Muscle of back (tissue), 13 donors: ENCODE measurements at places on chromosomes 3 and 15.

- no peak for DNase-seq
Measured at GRCh38 chr15:40149339-40149738, 11.5 kb upstream of the BUB1B start.

GRCh38 chr15:45087513-45087912 lies 26.5 kb downstream of the DUOX2 start:
- no peak for DNase-seq

DNA sequence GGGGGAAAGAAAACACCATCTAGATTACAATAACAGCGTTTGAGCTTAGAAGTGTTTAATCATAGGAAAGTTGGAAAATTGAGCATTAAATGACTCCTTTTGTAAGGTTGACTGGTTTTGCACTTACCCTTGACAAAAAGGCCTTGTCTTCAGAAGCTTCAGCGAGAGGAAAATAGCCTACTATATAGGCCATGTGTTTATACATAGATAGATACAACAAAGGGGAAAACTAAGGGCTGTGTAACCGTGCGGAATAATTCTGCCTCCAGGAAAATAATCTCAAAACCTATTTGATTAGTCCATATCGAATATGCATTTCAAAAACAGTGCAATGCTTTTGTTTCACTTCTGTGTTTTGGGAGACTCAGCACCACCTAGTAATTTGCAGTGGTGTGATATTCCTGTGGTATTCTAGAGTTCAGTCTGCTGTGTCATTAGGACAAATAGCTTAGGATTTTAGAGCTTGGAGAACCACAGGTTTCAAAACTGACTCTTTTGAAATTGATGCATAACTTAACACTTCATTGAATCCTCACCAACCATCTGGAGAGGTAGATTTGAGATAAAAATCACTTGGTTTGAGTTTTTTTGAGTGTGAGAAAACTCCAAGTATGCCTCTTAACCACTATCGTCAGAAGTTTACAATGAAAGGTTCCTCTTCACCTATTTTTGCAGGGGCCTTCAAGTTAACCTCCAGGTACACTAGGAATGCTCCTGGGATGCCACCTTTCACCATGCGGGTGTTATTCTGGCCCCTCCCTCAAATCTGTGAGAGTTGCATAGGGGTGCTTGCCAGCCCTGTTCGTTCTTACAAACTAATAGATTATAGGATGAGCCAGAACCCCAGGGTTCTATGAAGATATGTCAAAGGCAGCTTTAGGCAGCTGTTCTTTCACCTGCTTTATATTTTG lies 1.9 kb downstream of the ARHGAP31 start:
- peak; percentile 48 for DNase-seq

DNA sequence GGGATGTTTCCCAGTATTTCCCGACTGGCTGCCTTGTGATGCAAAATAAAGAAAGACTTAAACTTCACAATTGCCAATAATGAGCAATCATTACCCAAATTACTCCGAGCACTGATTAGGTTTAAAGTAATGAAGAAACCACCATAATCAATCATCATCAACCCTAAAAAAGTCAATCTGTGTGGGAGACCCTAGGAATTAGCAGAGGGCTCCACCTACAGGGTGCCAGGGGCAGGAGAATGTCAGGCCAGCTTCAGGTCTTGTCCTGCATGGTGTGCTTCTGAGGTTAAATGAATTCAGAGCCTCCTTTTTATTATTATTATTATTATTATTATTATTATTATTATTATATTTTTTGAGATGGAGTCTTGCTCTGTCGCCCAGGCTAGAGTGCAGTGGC lies 478.0 kb upstream of the ARRDC4 start:
- DNase-seq, result no peak

GRCh38 chr3:86702381-86702958 lies 288.5 kb downstream of the VGLL3 start:
- no peak for DNase-seq

DNA sequence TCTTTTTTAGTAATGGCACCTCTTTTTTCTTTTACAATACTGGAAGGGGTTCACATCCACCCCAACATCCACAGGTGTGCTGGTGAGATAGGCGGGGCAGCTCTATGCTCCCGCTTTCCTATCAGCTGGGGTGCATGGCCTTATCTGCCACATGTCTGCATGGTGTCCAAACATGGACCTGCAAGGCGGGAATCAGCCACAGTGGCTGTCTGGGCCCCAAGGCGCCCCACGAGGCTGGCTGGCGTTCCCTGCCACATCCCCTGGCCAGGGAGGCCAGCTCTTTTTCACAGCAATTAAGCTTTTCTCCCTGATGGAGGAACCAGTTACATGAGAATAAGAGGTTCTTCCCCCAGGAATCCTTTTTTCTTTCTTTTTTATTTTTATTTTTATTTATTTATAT lies 30.9 kb upstream of the GOLGA6L2 start:
- DNase-seq, result no peak

DNA sequence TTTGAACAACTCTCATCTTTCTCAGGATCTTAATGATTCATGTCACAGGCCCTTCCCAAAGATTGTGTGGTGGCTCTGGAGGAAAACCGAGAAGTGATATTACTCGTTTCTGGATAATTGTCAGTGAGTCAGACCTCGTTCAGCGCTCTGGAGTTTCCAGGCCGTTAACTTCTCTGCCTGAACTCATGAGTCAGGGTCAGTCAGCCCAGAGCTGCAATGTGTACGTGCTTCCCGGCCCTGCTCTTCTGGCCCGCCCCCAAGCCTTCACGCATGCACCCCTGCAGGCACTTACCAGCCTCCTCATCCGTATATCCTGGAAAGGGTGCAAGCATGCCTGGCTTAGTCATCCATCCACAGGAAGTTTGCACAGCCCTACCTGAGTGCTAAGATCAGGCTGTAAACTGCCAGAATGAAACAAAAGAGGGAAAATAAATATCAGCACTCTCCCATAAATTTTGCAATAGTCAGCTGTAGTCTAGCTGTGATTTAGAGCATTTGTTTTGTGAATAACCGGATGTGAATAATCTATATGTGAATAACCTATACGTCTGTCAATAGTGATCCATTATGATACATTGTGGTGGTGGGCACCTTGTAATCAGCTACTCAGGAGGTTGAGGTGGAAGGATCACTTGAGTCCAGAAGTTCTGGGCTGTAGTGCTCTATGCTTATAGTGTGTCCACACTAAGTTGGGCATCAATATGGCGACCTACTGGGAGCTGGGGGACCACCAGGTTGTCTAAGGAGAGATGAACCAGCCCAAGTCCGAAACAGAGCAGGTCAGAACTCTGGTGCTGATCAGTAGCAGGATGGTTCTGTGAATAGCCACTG lies 35.3 kb upstream of the SEMA4B start:
- DNase-seq, result peak; percentile 41

GRCh38 chr15:25060996-25061620 lies 106.3 kb downstream of the SNRPN start:
- DNase-seq, result no peak

DNA sequence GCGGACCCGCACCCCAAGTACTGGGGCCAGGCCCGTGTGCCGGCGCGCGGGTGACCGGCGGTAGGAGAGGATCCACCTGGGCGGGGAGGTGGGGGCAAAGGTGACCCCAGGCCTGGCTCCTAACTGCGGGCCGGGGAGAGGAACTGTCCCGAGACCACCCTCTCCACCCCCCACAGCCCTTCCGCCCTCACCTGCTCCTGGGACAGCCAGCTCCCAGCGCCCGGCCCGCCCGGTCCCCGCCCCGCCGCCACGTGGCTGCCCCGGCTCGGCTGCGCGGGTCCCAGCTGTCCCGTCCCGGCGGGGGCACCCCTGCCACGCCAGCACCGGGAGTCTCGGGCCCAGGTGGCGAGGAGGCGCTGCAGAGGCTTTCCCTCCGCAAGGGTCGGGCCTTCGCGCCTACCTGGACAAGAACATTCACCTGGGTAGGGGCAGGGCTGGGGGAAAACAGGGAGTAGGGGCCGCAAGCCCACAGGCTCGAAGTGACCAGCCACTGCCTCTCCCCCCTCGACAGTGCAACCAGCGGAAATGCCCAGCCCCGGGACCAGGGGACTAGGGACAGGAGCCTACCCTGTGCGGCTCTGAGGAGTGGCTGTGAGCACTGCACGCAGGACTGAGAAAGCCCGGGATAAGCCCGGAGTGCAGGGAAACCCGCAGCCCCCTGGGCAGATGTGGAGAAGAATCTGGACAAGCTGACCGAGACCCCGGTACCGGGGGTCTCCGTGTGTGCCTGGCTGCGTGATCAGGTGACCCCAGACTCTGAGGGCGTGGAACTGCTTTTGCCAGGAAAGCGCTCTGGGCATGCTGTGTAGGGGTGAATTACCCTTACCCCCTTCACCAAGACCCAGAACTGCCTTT lies at the start of gene SLC12A8:
Gene SLC12A8, minus strand, starts transcription at position 240 of the 855 bp plus-strand sequence. CDS start 1,399 bp downstream, outside the sequence.
- DNase-seq, result no peak

- no peak for DNase-seq
Measured at GRCh38 chr3:149625795-149626194, 32.0 kb downstream of the WWTR1 start.

DNA sequence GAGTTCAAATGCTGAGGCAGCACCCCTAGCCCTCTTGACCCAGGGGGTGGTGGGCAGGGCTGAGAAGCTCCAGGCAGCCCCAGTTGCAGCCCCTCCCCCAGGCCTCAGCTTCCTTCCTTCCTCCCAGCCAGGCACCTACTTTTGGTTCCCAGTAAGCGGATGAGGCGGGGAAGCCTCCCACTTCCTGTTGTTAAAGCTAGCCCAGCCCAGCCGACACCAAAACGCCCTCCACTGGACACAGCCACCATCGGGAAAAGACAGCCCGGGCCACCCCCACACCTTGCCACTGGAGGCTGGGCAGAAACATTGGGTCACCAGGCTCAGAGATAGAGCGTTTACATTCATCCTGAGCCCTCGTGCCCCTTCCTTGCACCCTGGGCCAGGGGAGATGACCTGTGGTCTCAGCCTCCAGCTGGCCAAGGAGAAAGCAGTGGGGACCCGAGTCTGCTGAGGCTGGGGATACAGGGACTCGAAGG lies 3.5 kb downstream of the DUSP7 start:
- DNase-seq, result peak; percentile 72

DNA sequence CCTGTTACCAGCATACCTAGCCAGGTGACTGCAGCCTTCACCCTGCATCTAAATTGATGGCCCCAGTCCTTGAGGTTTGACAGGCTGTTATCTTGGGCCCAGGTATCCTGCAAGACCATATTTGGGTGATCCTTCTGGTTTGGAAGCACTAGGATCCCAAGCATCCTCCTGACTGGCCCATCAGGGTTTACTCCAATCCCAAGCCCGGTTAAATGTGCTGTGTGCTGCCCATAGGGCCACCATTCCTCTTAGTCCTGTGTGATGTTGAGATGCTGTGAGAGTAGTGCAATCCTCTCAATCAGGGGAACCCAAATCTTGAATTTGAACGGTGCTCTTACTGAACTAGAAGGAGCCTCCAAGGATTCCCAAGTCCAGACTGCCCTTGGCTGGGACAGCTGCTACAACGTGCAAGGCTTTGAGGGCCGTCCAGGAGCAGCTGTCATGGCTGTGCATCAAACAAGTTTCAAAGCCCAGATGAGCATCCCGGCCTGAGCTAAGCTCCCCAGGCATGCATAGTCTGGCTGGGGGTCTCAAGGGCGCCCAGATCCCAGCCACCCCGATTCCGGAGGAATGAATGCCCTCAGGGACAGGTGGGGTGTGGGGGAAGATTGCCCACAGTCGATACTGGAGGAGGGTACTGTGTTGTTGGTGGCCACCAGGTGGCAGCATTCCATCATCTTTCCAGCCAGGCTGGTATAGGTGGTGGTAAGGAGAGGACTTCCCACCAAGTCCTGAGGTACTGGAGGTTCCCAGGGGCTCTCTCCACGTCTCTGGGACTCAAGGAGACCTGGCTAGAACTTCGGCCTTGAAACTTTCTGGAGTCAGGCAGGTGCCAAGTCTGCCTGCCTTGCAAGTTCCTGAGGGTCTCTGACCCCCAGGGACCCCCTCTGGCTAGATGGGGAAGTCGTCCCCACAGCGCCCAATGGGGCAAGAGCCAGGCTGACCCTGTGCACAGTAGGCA lies 32.6 kb downstream of the RBM5 start:
- peak; percentile 87 for DNase-seq

DNA sequence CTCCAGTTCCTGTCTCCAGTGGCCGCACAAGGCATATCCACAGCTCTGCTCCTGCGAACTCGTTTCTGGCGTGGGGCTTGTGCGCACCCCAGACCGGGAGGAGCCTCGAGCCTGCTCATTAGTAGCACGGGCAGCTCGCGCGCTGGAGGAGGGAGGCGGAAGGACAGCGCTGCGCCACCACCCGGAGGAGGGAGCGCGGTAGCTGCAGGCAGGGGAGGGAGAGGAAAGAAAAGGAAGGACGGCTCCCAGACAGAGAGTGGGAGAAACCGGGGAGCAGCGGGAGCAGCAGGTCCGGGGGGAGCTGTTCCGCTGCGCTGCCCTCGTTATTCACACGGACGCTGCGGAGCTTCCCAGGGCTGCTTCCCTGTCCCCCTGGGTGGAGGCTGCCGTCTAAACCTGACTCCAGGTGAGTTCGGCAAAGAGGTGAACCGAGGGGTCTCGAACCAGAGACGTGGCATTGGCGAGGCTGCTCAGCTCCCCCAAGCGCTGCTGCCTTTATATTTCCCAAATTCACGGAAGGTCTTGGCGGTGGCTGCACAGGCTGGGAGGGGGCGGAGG lies 121.3 kb upstream of the ZNF717 start:
- DNase-seq, result peak; percentile 4

DNA sequence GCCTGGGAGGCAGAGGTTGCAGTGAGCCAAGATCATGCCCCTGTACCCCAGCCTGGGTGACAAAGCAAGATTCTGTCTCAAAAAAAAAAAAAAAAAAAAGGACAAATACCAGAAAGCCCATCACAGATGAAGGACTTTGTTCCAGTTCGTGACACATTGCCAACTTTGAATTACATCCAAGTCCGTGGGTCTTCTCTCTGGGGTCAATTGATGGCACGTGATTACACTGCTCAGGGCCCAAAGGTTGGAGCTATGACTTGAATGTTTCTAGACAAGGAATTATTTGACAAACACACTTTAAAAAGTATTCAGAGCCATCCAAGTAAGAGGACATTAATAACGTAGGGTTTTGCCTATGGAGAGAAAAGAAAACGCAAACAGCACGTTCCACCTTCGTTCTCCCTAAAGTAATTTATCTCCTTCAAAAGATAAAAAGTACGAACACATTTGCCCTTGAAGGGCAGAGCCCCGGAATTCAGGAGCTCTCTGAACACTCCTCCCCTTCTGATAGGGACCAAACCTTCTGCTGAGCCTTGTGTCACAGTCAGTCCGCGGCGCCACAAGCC lies 31.3 kb upstream of the ST3GAL6 start:
- DNase-seq, result no peak

- DNase-seq, result peak; percentile 26
Measured at GRCh38 chr15:45572617-45573016, 14.6 kb upstream of the BLOC1S6 start.

DNA sequence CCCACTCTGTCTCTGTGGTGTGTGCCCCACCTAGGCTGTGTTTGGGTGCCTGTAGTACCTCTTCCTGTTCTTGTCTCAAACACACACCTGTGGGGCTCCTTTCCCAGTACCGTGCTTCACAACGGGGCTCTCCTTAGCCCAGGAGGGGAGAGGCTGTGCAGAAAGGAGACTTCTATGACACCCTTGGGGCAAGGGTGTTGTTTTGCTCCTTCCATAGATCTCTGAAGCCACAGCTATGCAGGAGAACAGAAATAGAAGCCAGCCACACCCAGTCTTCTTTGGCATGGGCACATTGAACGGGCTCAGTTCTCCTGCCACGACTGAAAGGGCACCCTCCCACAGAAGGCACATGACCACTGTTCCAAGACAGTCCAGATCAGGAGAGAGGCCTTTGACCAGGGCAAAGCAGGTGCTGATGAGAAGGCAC lies 74.3 kb downstream of the LIPC start:
- DNase-seq, result no peak
